AG04449 (cell line): ENCODE measurements at places on chromosomes 1 and 21.

DNA sequence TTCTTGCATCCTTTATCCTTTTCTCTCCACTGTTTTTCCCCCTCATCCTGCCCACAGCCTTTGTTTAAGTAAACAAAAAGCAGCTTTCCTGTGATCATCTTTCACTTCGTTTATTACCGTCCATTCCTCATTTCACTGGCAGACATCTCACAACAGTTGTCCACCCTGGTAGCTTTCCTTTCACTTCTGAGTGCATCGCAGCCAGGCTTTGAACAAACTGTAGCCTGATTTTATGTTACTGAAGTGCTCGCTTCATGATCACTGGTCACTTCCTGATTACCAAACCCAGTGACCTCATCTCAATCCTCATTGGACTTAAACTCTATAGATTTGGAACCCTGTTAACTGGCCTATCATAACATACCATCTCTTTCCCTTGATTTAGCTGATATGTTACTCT is 67.7 kb downstream of the SDCCAG8 start:
- DNase-seq: no peak

- peak; percentile 77 for DNase-seq
Observed at GRCh38 chr1:234611225-234611846, 1.4 kb upstream of the IRF2BP2 start.

DNA sequence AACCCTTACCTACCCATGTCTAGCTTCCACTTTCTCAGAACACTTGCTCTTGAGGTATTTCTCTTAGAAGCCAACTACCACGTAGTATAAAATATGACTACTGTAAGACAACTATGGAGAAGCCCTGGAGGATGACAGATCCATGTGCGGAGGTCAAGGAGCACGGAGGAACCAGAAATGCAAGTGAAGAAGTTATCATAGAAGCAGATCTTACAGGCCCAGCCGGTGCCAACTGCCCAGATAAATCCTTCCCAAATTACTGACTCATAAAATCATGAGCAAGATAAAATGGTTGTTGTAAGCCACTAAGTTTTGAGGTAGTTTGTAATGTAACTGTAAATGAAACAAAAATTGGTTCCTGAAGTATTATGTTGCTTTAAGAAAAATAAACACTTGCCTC is 12.6 kb downstream of the GTF2B start:
- no peak for DNase-seq

GRCh38 chr1:222018041-222018440 is 276.2 kb upstream of the DUSP10 start:
- DNase-seq: no peak

DNA sequence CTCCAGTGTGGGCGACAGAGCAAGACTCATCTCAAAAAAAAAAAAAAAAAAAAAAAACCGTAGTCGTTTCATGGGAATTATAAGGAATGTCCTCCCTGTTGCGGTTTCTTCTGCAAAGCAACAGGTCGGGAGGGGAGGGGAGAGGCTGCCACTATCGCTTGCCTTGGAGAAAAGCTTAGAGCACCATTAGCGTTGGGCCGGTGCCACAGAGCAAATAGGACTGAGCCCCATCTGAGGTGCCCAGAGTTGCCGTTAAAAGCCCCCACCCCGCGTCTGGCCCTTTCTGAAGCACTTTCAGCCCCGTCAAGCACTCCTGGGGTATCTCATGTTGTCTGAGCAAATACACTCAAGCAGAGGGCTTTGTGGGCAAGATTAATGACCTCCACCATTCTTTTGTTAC is 2.2 kb downstream of the RIPPLY3 start:
- no peak for DNase-seq

DNA sequence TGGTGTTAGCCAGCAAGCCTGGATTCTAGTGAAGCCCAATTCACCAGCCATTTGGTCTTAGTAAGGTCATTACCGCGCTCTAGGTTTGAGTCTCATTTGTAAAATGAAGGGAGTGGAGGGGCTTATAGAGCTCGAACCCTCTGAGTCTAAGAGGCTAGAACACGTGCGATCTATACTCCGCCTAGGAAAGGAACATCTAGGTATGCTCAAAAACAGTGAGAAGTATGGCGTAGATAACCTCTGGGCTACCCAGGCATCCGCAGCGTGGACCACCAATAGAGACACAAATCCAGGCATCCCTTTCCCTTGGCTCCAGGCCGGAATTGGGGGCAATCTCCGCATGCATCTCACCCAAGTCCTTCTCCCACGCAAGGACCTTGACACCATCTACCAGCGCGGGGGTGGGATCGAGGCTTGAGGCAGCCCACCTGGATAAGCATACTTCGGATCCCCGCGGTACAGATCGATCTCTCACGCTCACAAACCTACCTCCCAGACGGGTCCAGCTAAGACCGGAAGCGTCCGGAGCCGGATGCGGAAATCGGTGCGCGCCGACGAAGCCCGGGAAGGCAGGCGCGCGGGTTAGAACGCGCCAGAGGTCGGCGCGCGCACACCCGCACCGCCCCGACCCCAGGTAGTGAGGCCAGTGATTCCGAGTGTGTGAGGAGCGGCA is at the start of gene METTL25B:
Gene METTL25B (plus strand): TSS at position 544 of the 673 bp plus-strand sequence. CDS start 636 bp downstream, outside the sequence.
- DNase-seq: no peak

DNA sequence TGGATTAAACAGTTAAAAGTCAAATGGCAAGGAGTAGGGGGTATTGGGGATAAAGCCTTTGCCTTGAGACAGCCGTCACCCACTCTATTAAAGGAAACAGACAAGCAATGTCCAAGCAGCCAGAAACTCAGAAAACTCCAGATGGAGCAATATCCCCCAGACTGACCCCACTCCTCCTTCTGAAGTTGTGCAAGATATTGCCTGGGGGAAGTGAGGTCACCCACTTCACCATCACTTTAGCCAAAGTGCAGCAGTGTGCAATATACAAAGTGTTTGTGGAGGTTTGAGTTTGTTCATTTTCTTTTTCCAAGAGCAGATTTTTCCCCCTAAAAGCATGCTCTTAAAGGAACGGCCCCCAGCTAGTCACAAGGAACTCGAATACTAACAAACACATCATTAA is 125.1 kb downstream of the ETS2 start:
- no peak for DNase-seq

DNA sequence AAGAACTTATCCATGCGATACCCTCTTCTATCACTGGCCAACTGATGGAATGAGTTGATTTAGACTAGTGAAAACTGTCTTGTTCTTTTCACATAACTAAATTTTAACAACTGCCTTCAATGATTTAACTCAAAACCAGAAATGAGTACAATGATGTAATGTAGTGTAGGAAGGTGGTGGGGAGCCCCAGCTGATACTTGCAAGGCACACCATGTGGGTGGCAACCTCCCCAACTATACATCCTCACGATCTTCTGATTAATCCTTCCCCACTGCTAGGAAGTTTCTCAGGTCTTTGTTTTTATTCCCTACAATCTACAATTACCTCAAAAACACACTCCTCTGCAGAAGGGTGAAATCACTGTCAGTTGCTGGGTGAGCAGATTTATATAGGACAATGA is 100.7 kb downstream of the KCTD3 start:
- no peak for DNase-seq

DNA sequence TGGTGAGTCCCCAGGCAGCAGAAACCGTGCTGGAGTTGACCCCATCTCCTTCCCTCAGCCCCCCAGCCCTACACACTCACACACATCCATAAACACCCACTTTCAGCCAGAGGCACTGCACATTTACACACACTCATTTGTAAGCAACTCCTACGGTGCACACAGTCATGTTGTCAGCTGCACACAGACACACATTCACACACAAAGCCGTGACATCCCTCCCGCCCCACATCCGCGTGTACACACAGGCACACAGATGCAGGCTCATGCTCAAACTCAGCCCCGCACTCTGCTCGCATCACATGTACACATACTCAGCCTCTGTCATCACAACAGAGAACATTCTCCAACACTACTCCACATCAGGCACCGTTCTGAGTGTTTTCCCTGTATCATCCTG is 47.6 kb downstream of the LACTBL1 start:
- DNase-seq: no peak

DNA sequence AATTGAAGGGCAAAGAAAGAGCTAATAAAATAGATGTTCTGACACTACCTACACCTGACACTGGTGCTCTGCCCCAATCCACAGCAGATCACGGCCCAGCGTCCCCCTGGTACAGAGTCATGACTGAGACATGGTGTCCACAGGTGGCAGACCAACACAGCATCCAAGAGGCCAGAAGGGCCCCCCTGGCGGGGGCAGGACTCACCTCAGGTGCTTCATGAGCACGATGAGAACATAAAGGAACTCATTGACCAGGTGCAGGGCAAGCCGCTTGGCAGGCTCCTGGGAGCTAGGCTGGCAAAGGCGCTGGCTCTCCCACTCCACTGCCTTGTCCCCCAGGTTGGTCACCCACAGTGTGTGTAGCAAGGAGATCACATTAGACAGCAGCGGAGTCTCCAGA is 20.4 kb downstream of the MRAP start:
- DNase-seq: no peak

- no peak for DNase-seq
Observed at GRCh38 chr1:26239936-26240335, 5.9 kb downstream of the CEP85 start.

DNA sequence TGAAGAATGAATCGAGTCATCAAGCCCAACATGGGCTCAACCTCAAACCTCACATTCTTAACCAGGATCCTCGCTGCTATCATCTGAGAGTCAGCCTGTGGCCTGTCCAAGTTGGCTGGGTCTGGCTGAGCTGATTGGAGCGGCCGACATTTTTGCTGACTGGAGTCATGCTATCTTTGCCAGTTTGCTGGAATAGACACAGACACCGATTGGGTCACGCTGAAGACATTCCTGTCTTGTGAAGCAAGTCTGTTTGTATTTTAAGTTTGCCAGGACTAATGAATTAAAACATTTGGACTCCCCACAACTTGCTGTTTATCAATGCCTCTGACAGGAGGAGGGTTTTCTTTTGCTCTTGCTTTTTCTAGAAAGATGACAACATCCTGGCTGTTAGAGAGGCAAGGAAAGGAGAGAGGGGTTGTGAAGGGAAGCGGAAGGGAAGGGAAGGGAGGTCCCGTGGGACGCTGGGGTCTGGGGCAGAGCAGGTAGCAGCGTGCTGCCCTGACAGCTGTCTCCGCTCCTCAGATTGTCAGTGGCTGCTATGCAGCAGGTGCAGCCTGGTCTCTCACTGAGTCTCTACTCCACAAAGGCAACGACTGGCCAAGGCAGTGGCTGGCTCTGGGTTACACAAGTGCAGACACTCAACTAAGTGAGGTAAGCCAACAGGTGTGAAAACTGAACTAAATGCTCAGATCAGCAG is at the start of gene MAP3K7CL:
Gene MAP3K7CL (plus strand): TSS at position 375 of the 700 bp plus-strand sequence. CDS start 2,701 bp downstream, outside the sequence.
- peak; percentile 100 for DNase-seq

DNA sequence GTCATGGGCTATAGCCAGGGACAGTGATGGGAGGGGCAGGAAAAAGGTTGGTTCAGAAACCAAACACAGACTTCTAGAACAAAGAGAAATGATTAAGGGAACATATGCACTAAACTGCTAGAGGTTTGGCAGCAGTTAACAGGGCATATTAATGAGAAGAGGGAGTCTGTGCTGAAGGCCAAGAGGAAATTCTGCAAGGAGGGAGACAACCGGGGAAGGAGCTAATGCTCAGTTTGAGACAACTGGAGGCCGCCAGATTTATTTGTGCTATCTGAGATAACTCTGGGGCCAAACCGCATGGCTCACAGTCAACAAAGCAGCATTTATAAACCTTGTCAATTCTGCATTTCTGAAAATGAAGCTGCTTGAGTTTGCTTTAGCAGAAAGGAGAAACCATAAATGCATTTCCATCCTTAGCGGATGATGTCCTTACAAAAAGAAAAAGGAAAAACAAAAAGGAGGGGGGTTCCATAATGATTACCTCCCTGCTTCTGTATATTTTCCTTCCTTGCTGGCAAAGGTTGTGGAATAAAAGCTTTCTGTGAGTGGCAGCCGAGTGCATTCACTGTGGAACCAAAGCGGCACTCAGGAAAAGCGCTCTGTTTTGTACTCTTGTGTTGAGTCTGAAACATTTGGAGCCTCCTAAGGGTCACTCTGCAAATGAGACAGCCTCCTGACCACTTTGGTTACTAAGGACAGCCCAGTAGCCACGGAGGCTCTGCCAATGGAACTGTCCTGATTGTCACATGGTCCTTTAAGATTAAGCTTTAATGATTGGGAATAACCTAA is 70.3 kb downstream of the SIM2 start:
- no peak for DNase-seq

DNA sequence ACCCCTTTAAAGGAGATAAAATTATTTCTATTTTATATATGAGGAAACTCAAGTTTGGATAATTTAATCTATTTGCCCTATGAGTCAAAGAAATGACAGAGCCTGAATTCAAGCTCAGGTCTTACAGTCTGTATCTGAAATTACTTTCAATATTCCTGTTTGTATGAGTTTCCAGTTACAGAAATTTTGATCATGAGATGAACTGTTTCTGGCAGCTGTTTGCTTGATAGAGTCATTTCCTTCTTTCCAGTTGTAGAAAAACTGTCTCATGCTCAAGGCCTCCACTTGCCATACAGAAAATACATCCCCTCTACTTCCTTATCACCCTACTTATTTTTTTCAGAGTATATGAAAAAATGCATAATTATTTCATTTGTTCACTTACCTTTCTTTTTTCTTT is 87.6 kb downstream of the PTPRC start:
- no peak for DNase-seq

- DNase-seq: no peak
Observed at GRCh38 chr21:41432562-41433460, 6.8 kb downstream of the MX1 start.

DNA sequence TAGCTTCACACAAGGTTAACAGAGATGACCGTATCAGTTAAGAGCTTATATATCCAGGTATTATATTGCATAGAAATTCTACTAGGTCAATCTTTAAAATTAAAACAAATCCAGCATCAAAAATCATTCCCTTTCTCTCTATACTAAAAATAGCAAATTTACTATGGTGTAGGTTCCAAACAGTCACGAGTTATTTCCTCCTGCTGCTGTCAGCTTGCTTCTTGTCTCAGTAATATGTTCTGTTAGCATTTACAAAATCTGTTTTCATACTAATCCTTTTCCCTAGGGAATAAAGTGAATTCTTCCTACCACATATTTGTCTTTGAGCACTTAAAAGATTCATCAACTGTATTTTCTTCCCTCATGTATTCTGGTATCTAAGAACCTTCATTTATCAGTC is 2.5 kb downstream of the WDR26 start:
- DNase-seq: no peak

DNA sequence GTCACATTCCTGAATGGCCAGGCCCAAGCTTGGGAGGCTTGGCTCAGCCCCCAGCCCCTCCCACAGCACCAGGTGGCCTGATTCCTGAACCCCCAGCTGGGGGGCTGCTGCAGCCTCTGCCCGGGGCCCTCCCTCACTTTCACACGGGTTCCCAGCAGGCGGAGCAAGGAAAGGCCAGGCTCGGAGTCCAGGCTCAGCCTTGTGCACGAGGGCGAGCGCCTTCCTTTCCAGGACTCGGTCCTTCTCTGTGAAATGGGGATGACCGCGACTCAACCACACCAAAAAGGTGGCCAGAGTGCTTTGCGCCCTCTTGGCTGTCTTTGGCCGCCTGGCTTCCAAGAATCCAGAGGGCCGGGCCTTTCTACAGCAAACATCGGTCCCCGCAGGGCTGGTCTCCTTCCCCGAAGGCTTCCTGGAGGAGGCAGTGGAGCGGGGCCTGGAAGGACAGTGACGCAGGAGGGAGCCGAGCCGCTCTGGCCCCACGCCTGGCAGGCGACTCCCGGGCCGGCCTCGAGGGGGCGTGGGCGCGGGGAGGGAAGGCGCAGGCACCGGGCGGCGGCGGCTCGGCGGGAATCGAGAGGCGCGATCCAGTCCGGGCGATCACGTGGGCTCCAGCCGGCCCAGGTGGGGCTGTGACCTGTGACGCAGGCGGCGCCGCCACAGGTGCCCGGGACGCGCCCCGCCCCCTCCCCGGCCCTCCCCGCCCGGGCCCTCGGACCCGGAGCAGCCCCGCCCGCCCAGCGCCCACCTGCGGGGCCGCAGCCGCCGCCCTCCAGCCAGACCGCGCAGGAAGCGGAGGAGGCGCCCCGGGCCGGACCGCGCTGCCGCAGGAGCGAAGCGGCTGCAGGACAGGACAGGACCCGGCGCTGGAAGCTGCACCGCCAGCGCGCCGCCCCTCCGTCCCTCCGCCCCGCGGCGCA is at the start of gene ARHGEF16:
Gene ARHGEF16 (plus strand): TSS at position 775 of the 920 bp plus-strand sequence. CDS start 8,420 bp downstream, outside the sequence.
- no peak for DNase-seq
